ENCODE measurements at places on chromosomes 11 and 22. TPM values are rescaled to one million over a fixed set of nuclear protein-coding genes. Genes with fewer than 3 reads are reported as not detected.

CALCA gene
- total RNA-seq, result not detected

CCDC87 gene
- total RNA-seq, result not detected

PGA5 gene
- not detected for total RNA-seq

ZW10 gene
- 22.7 TPM for total RNA-seq

CTSD gene
- total RNA-seq, result 329 TPM

APOA5 gene
- total RNA-seq, result not detected

PIWIL4 gene
- total RNA-seq, result 0.20 TPM

LDHAL6A gene
- not detected for total RNA-seq

OR51I2 gene
- total RNA-seq, result not detected

NDUFS3 gene
- total RNA-seq, result 95.1 TPM

PLAAT2 gene
- total RNA-seq, result not detected

Measured in mammary microvascular endothelial cell (primary cell).